ENCODE measurements at places on chromosomes 3 and 15.

DNA sequence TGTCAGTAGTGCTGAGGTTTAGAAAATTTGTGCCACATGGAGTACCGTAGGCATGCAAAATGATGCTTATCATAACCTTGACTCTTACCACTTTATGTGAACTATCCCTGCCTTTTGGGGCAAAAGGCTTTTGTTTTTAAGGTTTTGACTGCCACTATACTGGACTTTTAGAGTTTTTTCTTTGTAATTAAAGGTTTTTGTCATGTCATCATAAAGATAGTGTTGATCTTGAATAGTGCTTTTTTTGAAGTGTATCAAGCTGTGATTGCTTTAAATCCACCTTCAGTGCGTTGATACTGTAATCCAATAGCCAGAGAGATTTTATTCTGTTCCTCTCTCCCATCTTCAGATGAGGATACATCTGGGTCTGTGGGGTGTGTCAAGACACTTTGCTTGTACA is 172.9 kb downstream of the ITPR1 start:
- DNase-seq, result no peak

DNA sequence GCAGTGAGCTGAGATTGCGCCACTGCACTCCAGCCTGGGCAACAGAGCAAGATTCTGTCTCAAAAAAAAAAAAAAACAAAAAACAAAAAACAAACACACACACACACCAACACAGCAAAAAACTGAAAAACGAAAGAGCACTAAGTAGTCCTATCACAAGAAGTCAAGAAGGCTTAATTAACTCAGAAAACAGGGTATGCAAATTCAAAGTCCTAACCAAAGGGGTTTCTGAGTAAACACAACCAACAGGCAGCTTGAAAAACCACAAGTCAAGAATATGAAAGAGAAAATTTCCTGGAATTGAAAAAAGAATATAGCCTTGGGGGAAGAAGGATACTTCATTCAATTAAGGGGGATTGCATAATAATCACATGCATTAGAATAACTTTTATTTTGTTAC is 37.7 kb upstream of the PARP14 start:
- peak; percentile 16 for DNase-seq

- DNase-seq, result peak; percentile 76
Observed at GRCh38 chr3:130759692-130760338, 13.2 kb upstream of the PIK3R4 start.

GRCh38 chr15:61195116-61196002 is 33.7 kb downstream of the RORA start:
- DNase-seq, result peak; percentile 46

GRCh38 chr3:66492071-66492470 is 8.8 kb downstream of the LRIG1 start:
- no peak for DNase-seq

DNA sequence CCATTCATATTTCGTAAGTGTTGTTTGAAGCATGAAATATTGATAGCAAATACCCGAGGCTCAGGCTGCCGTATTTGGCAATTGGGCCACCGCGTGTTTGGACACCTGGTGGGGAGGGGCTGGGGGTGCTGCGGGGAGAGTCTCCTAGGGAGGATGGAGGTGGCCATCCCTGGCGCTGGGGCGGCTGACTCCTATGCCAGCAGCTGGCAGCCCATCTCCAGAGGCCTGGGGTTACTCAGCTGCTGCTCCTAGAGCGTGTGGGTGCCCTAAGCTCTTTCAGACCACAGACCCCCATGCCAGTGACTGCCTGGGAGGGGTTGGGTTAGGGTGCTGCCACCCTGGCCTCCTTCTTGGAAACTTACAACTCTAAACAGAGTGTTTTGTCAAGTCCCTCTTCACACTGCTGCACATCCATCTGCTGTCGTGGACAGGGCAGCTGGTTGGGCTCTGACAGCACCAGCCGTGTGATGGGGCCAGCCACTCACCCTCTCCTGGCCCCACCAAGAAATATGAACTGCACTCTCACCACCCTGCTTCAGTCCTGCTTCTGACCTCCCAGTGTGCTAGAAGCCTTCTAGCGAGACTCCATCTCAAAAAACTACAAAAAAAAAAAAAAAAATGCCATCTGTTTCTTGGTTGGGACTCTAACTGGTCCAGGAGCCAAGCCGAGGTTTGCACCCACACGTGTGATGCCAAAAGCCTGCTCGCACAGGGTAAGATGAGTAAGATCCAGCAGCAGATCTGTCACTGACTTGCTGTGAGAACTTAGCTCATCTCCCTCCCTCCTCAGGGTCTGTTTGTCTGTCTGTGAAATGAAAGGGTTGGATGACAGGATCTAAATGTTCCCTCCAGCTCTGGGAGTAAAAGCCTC is 156.2 kb downstream of the MEGF11 start:
- DNase-seq, result no peak

DNA sequence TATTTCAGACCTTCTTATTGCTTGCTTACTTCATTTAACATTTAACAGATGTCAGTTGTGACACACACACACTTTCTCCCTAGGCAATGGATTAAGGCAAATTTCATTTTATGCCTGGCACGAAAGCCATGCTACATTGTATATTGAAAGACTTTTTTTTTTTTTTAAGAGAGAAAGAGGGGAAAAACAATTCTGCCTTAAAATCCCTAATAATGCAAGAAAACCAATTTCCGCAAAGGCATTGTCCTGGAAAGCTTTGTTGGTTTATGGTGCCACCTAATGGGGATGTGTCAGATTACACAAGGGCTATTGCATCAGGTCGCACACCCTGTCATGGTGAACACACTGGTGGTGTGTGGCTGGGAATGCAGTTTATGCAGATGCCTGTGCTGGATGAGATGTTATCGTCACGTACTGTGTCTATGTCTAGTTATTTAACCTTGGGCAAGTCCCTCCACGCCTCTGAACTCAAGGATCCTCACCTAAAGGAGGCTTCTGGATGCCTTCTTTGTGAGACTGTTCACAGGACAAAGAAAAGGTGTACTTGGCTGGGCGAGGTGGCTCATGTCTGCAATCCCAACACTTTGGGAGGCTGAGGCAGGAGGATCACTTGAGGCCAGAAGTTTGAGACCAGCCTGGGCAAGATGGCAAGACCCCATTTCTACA is 37.3 kb upstream of the RFTN1 start:
- DNase-seq, result peak; percentile 92

GRCh38 chr3:121855555-121855954 is 20.5 kb downstream of the EAF2 start:
- peak; percentile 17 for DNase-seq

DNA sequence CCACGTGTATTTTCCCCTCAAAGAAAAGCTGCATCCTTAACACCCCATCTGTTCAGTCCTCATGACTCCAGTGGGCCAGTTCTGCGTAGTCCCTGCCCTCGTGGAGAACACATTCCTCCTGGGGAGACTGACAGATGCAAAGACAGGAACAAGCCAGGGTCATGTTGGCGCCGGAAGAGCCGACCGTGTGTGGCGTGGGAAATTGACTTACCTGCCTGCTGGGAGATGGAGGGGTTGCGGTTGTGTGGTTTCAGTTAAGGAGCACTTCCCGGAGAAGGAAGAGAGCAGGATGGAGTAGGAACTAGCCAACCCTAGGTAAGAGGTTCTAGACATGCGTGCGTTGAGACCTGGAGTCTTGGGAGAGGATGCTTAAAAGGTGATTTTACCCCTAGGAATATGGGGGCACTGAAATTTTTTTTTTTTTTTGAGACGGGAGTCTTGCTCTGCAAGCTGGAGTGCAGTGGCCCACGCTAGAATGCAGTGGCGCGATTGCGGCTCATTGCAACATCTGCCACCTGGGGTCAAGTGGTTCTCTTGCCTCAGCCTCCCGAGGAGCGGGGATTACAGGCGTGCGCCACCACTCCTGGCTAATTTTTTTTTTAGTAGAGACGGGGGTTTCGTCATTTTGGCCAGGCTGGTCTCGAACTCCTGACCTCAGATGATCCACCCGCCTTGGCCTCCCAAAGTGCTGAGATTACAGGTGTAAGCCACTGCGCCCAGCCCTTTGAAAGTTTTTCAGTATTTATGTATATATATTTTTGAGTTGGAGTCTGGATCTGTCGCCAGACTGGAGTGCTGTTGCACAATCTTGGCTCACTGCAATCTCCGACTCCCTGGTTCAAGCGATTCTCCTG is 1.4 kb downstream of the VHL start:
- no peak for DNase-seq

DNA sequence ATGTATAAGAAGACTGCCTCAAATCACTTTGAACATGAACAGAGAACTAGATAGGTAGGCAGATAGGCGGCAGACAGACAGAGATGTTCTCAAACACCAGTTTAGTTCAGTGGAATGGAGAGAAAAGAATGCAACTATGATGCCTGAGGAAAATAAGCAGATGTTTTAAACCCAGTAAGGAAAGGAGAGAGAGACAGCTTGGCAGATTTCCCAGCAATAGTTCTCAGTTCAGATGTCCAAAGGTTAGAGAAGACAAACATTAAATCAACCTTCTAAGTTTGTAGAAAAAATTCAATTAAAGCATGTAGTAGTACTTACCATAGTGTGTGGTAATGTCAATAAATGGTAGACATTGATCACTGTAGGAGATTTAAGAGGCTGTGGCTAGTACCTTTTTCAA is 209.6 kb upstream of the PFN2 start:
- DNase-seq, result peak; percentile 58

DNA sequence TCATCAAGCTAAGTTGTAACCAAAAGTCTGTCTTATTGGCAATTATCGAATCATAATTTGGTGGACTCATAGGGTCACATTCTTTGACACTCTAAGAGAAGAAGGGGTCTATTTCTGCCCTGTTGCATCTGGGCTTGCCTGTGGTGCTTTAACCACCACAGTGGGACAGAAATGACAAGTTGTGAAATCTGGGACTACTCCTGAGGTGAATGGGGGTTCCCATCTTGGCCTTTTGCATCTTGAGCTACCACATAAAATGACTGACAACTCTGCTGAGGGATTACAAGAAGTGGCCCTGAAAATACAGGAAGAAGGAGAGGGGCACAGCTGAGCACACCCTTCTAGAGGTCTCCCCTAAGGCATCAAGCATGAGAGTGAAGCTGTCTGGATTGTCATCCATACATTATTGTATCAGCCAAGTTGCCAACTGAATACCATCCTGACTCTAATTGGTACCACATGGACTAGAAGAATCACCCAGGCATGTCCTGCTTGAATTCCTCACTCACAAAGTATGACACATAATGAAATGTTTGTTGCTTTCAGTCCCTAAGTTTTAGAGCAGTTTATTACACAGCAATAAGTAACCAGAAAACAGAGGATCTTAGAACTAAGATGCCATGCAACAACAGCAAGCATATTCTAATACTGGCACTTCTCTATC is 306.5 kb downstream of the ROBO1 start:
- DNase-seq, result peak; percentile 3

DNA sequence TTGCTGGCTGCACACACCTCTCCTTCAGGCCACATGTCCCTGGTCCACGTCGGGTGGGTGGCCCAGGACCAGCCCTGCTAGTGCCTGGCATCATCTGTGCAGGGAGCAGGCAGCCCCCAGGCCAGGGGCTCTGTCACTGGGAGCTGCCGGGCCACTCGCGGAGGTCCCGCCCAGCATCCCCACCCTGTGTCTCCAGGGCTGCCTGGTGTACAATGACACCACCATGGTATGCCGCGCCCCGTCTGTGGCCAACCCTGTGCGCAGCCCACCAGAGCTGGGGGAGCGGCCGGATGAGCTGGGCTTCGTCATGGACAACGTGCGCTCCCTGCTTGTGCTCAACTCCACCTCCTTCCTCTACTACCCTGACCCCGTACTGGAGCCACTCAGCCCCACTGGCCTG is 34.3 kb downstream of the PLXNA1 start:
- DNase-seq, result no peak

- no peak for DNase-seq
Observed at GRCh38 chr3:107001635-107002034, 375.6 kb upstream of the CCDC54 start.

DNA sequence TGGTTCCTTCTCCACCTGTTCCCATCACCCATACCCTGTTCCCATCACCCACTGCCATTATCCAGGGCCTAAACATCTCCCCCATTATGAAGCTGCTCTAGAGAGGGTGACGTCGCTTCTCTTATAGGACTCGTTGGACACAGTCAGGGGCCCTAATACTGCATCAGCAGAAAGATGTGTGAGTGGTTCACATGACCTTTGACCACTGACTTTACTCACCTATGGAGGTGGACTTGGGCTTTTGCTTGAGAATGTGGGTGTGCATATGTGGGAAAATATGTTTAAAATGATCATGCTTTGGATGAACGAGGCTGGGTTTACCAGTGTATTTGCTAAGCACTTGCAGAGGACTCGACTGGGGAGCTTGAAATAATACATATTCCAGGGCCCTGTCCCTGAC is 26.8 kb downstream of the RBP2 start:
- no peak for DNase-seq

GRCh38 chr3:134606033-134607025 is 44.5 kb downstream of the KY start:
- no peak for DNase-seq

- no peak for DNase-seq
Observed at GRCh38 chr15:71066983-71067382, 48.3 kb upstream of the THSD4 start.

DNA sequence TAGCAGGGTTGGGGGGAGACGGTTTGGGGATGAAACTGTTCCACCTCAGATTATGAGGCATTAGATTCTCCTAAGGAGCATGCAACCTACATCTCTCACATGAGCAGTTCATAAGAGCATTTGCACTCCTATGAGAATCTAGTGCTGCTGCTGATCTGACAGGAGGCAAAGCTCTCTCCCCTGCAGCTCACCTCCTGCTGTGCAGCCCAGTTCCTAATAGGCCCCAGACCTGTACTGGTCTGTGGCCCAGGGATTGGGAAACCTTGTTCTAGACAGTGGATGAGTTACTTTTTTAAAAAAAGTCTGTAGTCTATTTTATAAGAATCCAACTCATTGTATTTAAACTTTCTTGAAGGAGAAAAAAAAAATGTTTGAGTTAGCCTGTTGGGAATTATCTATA is 100.0 kb downstream of the HHLA2 start:
- DNase-seq, result no peak

GRCh38 chr15:52143873-52144272 is 31.3 kb upstream of the BCL2L10 start:
- DNase-seq, result peak; percentile 88

DNA sequence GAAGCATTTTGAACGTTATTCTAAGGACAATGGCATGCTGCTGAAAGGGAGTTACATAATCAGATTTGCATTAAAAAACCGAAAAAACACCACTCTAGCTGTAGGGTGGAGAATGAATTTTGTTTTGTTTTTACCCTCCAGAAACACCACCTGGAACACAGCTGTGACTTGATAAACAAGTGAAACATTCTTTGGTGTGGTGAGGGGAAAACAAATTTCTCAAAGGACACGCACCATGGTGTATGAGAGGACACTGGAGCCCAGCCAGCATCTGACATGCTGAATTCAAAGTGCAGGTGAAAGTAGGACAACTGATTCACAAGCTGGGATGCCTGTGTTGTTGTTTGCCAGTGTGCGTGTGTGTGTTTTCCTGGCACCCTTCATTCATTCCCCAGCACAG is 554.5 kb upstream of the TBL1XR1 start:
- no peak for DNase-seq

- DNase-seq, result no peak
Observed at GRCh38 chr3:48684480-48685143, 1.1 kb downstream of the NCKIPSD start.

DNA sequence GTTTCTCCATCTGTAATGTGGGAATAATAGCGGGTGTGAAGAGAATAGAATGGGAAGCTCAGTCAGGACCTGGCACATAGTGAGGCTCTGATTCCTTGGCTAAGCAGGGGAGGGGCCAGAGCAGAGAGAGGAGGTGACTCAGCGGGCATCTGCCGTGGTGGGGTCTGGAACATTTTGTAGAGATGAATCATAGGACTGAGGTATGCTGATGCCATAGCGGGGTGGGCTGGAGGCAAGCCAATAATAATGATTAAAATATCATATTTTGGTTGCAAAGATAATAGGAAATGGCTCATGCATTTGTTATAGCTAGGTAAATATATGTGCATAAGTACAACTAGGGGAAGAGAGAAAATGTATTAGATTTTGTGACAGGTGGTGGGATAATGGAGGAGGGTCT is 11.2 kb downstream of the TGM4 start:
- DNase-seq, result peak; percentile 95
